NT2/D1 (cell line): ENCODE measurements at places on chromosomes 2 and 18.

GRCh38 chr2:39289609-39290008, 45.8 kb upstream of the CDKL4 start:
- DNase-seq, result no peak

- no peak for DNase-seq
Observed at GRCh38 chr2:109139865-109140396, 10.9 kb downstream of the SH3RF3 start.

DNA sequence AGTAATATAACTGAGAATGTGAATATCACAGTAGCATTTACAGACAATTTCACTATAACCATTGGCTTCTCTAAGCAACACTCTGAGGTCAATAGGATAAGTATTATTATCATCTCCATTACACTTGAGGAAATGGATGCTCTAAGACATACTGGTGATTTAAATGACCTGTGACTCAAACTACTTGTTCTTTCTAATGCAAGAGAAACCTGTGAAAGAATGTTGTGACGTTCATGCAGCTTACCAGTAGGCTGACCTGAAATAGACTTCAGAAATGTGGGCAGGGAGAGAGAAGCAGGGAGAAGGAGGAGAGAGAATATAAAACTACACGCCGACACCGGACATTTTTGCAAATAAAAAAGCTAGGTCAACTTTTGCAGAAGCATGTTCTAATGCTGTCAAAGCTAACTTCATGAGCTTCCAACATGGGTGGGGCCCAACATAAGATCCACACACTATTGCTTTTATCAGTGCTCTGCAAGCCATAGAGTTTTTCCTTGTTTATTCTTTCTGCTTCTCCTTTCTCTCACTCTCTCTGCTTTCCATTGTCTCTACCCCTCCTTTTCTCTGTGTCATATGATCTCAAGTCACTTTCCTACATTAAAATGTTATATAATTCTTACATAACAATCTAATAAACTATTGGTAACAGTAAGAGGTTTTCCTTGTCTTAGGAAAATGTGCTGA, 217.6 kb upstream of the FN1 start:
- no peak for DNase-seq

- no peak for DNase-seq
Observed at GRCh38 chr2:234199996-234200395, 149.5 kb downstream of the SPP2 start.
